CD4-positive, CD25-positive, alpha-beta regulatory T cell (primary cell): ENCODE measurements at places on chromosomes 5 and 9. TPM values are rescaled to one million over a fixed set of nuclear protein-coding genes. Genes with fewer than 3 reads are reported as not detected.

The GARIN3 gene
- total RNA-seq: not detected

DNA sequence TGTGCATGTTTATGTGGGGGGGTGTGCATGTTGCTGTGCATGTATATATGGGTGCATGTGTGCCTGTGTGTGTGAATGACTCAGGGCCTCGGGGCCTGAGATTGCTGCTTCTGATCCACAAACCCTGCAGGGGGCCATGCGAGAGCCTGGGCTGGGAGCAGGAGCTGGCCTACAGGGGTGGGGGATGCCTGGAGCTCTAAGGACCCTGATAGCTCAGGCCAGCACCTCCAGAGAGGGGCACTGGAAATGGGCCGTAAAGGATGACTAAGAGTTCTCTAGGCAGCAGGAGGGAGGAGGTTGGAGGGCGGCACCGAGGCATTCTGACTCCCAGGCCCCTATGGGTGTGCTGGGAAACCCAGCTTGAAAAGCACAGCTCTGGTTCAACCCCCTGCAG is 6.9 kb upstream of the UBAC1 start:
- DNase-seq: no peak
- no peak overlapping the region for H3K27ac ChIP-seq
- H3K27me3 ChIP-seq: no peaks in the 10 kb centered on the region
- H3K4me3 ChIP-seq: no peak overlapping the region

DNA sequence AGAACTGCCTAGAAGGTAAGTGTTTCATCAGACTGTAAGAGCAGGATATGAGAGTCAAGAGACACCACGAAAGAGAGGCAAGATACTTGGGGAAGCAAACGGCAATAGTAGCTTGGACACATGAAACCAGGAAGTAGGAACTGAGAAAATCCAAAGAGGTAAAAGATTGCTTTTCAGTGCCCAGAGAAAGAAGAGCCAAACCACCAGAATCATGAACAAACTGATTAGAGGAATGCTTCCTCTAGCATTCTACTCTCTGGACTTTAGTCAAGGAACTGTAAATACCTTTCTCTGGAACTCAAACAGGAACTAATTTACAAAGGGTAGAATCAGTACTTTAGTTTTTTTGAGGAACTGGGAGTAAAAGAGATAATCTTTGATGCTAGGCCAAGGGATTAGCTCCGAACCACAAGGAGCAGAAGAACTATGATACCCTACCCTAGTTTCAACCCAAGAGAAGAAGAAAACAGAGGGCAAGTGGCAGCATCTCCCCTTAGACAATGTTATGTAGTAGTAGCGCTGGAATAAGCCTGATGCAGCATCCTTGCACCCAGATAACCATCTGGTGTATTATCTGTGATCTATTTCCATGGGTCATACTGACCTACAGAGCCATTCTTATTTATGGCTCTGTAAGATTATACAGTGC is 41.3 kb downstream of the EFCAB9 start:
- no peak overlapping the region for H3K27ac ChIP-seq
- no peaks in the 10 kb centered on the region for H3K36me3 ChIP-seq
- H3K4me1 ChIP-seq: peaks cover 12% of the 10 kb centered on the region
- H3K4me3 ChIP-seq: no peak overlapping the region

The ZFP2 gene
- 0.30 TPM for total RNA-seq

The IL4 gene
- 2.1 TPM for total RNA-seq

The SLC24A2 gene
- 0.30 TPM for total RNA-seq

GRCh38 chr9:70060883-70061507 is 17.3 kb downstream of the MAMDC2 start:
- H3K36me3 ChIP-seq: no peaks in the 10 kb centered on the region
- H3K4me3 ChIP-seq: no peak overlapping the region
- no peaks in the 10 kb centered on the region for H3K27me3 ChIP-seq
- DNase-seq: no peak

The ENC1 gene
- total RNA-seq: 6.8 TPM

- peak overlapping the region; percentile 65 for H3K27ac ChIP-seq
- peak; percentile 56 for DNase-seq
- no peaks in the 10 kb centered on the region for H3K27me3 ChIP-seq
- H3K36me3 ChIP-seq: no peaks in the 10 kb centered on the region
- peak overlapping the region; percentile 87 for H3K4me3 ChIP-seq
Measured at GRCh38 chr5:157574456-157575380, 857 bp downstream of the ADAM19 start.

- no peak for DNase-seq
- no peak overlapping the region for H3K4me3 ChIP-seq
- H3K27ac ChIP-seq: no peak overlapping the region
Measured at GRCh38 chr5:137145721-137146120, 353.4 kb downstream of the SPOCK1 start.

DNA sequence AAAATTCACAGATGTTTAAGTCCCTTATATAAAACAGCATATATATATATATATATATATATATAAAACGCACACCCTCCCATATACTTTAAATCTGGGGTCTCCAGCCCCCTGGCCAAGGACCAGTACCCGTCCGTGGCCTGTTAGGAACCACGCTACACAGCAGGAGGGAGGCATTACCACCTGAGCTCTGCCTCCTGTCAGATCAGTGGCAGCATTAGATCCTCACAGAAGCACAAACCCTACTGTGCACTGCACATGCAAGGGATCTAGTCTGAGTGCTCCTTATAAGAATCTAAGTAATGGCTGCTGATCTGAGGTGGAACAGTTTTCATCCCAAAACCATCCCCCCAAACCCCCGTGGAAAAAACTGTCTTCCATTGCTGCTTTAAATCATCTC is 9.0 kb downstream of the PSIP1 start:
- H3K36me3 ChIP-seq: peaks cover 51% of the 10 kb centered on the region
- H3K4me1 ChIP-seq: peaks cover 60% of the 10 kb centered on the region
- peak overlapping the region; percentile 55 for H3K27ac ChIP-seq
- DNase-seq: no peak
- peak overlapping the region; percentile 35 for H3K4me3 ChIP-seq
- H3K27me3 ChIP-seq: no peaks in the 10 kb centered on the region

DNA sequence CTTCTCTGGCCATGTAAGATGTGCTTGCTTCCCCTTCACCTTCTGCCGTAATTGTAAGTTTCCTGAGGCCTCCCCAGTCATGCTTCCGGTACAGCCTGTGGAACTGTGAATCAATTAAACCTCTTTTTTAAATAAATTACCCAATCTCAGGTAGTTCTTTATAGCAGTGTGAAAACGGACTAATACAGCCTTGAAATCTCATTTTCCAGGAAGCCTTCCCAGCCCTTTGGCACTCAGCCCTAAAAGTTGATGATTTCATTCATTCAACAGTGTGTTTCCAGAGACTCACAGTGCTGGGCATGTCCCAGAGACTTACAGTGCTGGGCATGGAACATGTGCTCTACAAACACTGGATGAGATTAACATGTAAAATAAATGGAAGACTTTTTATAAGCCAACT is 135.8 kb downstream of the DCP2 start:
- H3K4me1 ChIP-seq: no peaks in the 10 kb centered on the region
- no peak for DNase-seq
- no peaks in the 10 kb centered on the region for H3K27me3 ChIP-seq
- no peaks in the 10 kb centered on the region for H3K36me3 ChIP-seq
- H3K27ac ChIP-seq: no peak overlapping the region
- no peak overlapping the region for H3K4me3 ChIP-seq

- H3K27ac ChIP-seq: no peak overlapping the region
- H3K36me3 ChIP-seq: no peaks in the 10 kb centered on the region
- no peak overlapping the region for H3K4me3 ChIP-seq
- peaks cover 1% of the 10 kb centered on the region for H3K27me3 ChIP-seq
- H3K4me1 ChIP-seq: no peaks in the 10 kb centered on the region
Measured at GRCh38 chr5:6488021-6488420, 39.4 kb downstream of the UBE2QL1 start.

DNA sequence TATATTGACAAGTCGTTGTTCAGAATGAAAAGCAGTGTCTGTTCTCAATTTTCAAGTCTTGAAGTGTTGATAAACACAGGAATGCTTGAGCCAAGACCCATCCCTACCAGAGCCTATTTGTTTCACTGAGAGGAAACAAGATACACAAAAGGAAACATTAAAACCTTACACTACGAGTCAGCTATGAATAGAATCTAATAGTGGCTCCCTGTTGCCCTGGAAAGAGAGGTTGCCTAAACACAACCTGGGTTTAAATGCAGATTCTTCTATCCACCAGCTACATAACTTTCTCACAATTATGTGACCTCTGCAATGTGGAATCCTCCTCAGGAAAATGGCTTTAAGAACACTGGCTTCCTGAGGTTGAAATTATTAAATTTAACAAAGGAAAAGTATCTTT is 29.1 kb upstream of the BNC2 start:
- H3K36me3 ChIP-seq: no peaks in the 10 kb centered on the region
- H3K27me3 ChIP-seq: no peaks in the 10 kb centered on the region
- no peaks in the 10 kb centered on the region for H3K4me1 ChIP-seq
- H3K4me3 ChIP-seq: no peak overlapping the region
- DNase-seq: no peak

DNA sequence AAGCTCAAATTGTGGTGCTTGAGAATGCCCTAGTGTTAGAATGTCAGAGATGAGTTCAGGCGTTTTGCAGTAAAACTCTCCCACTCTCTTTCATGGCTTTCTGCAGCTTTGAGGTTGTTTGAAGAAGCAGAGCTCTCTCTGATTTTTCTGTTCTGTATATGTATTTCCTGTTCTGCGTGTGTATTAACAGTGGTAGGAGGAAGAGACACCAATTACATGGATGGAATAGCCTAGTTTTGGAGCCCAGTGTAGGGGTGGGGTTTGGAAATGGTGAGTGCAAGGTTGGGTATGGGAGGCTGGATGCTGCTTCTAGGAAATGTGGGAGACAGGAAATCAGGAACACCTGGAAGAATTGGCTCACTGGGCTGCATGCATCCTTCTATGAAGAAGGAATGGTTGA is 12.4 kb downstream of the LARP1 start:
- peak overlapping the region; percentile 47 for H3K4me3 ChIP-seq
- DNase-seq: no peak
- H3K27ac ChIP-seq: no peak overlapping the region

The NDUFA8 gene
- total RNA-seq: 10.7 TPM

The CDH10 gene
- total RNA-seq: not detected

The ZNF454 gene
- total RNA-seq: 0.17 TPM

DNA sequence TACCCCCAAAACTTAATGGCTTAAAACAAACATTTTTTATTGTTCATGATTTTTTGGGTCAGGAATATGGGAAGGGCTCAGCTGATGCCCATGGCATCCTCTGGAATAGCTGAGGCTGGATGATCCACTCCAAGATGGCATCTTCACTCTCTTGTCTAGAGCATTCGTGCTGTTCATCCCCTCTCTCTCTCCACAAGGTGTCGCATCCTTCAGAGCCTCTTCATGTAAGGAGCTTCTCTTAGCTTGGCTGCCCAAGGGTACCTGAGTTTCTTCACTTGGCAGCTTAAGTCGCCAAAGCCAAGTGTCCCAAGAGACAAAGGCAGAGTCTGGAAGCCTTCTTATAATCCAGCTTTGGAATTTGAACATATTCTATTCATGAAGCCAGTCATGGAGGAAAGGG is 294.7 kb downstream of the CHSY3 start:
- no peaks in the 10 kb centered on the region for H3K27me3 ChIP-seq
- no peaks in the 10 kb centered on the region for H3K4me1 ChIP-seq
- H3K4me3 ChIP-seq: no peak overlapping the region
- H3K36me3 ChIP-seq: no peaks in the 10 kb centered on the region
- DNase-seq: no peak
- no peak overlapping the region for H3K27ac ChIP-seq

DNA sequence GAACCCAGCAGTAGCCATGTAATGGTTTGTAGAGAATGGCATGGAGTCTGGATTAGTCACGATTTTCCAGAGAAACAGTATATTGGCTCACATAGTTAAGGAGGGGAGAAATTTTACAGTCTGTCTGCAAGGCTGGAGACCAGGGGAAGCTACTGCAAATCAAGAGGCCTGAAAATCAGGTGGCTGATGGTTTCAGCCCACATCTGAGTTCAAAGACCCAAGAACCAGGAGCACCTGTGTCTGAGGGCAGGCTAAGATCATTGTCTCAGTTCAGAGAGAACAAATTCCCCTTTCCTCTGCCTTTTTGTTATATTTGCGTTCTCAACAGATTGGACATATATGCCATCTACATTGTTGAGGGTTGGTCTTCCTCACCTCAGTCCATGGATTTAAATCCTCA is 207.5 kb upstream of the IRX2 start:
- H3K27me3 ChIP-seq: no peaks in the 10 kb centered on the region
- H3K4me1 ChIP-seq: no peaks in the 10 kb centered on the region
- DNase-seq: no peak

GRCh38 chr9:35774907-35775635 is 16.3 kb upstream of the NPR2 start:
- H3K27me3 ChIP-seq: no peaks in the 10 kb centered on the region
- DNase-seq: no peak
- no peaks in the 10 kb centered on the region for H3K4me1 ChIP-seq
- H3K4me3 ChIP-seq: no peak overlapping the region

GRCh38 chr5:154813736-154814135 is 36.7 kb downstream of the FAXDC2 start:
- H3K4me1 ChIP-seq: peaks cover 10% of the 10 kb centered on the region
- peak overlapping the region; percentile 14 for H3K27ac ChIP-seq
- H3K27me3 ChIP-seq: no peaks in the 10 kb centered on the region
- no peak for DNase-seq
- H3K4me3 ChIP-seq: no peak overlapping the region

DNA sequence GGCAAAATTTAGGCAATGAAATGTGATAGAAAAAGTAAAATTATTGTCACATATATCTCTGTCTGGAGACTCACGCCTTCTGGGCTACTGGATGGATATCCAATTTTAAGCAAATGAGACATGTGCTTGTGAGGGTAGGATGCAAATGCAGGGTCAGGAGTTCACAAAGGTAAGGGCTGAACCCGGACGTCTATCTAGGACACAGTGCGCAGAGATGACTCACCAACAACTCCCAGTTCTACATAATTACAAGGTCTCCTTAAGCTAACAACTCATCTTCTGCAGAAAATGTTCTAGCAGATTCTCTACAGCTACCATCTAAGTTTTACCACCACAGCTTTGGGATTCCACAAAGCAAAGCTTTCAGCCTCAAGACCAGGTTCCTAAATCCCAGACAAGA is 160.5 kb downstream of the ENTREP1 start:
- no peaks in the 10 kb centered on the region for H3K36me3 ChIP-seq
- DNase-seq: no peak
- no peaks in the 10 kb centered on the region for H3K27me3 ChIP-seq
- no peak overlapping the region for H3K27ac ChIP-seq

DNA sequence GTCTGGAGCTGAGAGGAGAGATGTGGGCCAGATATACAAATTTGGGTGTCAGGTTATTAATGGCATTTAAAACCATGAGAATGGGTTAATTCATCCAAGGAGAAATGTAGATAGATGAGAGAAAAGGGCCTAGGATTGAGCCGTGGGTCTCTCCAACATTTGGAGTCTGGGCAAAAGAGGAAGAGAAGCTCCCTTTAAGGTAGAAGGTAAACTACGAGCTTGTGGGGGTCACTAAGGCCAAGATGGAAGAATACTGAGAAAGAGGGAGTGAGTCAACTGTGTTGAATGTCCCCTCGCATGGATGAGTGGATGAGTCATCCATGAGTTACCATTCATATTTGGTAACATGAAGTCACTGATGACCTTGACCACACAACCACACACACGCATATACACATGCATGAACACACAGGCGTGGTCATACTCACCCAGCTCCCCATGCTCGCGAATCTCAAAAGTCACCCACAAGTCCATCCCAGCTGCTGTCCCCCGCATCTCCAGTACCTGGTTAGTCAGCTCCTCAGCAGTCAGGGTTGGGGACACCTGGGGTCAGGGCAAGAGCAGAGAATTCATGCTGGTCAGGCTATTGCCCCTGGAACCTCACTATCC is 6.8 kb upstream of the FCHSD1 start:
- H3K27ac ChIP-seq: no peak overlapping the region
- no peaks in the 10 kb centered on the region for H3K27me3 ChIP-seq
- H3K4me3 ChIP-seq: no peak overlapping the region

- no peak overlapping the region for H3K27ac ChIP-seq
- H3K36me3 ChIP-seq: no peaks in the 10 kb centered on the region
- no peaks in the 10 kb centered on the region for H3K4me1 ChIP-seq
Measured at GRCh38 chr9:94534901-94535300, 20.0 kb upstream of the PCAT7 start.

The ASTN2 gene
- 5.0 TPM for total RNA-seq
